ENCODE measurements at places on chromosomes 1 and 21.
A peak's percentile ranks its signal among the peaks of the same experiment; 100 is the strongest.

DNA sequence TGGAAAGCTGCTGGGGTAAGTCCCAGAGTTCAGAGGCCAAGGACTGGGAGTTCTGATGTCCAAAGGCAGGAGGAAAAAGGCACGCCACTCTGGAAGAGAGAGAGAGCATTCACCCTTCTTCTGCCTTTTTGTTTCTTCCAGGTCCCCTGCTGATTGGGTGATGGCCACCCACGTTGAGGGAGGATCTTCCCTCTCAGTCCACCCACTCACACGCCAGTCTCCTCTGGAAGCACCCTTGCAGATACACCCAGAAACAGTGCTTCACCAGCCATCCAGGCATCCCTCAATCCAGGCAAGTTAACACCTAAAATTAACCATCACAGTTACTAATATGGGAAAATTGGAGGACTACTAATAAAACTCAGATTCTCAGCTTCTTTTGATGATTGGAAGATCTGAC, 66.1 kb upstream of the PARP1 start:
- DNase-seq: no peak

DNA sequence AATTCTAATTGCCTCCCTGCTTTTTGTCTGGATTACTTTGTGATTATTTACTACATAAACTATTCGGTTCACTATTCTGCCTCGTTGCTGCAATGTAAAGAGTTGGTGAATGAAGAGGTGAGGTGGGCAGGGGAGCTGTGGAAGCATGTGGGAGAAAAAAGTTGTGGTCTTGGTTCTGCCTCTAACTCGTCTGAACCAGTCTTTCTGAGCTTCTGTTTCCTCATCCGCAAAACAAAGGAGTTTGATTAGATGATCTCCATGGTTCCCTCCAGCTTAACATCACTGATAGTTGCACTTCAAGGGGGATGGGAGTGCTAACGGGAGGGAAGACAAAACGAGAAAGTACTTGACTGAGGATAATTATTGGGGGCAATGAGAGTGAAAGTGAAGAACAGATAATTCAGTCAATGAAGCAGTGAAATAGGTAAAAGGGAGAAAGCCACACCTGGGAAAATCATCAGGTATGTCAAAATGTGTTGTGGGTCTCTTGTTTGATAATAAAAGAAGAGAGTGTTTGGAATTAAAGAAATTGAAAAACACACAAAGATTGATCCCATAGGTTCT, 26.2 kb upstream of the UHMK1 start:
- DNase-seq: no peak

DNA sequence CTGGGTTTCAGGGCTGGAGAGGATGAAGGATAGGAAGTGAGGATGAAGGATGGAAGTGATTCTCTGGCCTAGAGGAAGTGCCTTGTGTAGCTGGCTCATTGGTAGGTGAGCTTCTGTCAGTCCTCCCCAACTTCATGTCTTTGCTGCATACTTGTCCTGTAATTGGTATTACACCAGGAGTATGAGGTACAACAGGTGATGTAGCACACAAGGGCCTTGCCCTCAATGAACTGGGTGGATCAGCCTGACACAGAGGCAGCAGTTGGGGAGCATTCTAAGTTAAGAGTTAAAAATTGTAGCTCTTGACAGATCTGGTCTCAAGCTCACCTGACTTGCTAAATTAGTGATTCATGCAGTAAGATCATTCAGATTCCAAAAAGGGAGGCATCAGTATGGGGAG, 37.9 kb upstream of the CACNA1E start:
- DNase-seq: no peak

DNA sequence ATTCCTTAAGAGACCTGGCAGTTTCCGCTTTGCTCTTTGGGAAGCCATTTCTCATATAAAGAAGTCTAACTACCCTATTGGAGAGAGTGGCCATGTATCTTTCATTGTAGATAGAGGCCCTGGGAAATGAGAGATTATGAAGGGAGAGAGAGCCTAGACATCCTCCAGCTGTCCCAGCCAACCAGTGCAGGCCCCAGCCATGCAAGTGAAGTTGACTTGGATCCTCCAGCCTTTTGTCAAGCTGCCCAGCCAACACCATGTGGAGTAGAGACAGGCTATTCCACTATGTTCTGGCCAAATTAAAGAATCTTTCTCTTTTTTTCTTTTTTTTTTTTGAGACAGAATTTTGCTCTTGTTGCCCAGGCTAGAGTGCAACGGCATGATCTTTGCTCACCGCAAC, 7.1 kb upstream of the ANP32E start:
- no peak for DNase-seq

DNA sequence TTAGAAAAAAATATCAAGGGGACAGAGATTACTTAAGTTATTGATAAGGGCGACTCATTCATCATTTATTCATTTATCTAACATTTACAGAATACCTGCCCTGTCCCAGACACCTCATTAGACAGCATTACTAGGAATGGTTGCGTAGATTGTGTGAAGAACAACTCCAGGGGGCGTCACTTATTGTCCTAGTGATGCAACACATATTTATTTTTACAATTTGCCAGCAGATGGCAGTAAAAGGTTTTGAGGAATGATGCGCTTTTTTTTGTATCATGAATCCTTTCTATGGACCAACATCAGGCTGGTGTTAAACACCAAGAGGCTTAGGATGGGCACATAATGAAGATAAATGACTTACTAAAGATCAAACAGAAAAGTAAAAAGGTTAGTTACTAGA, 5.5 kb downstream of the NCAM2 start:
- no peak for DNase-seq

DNA sequence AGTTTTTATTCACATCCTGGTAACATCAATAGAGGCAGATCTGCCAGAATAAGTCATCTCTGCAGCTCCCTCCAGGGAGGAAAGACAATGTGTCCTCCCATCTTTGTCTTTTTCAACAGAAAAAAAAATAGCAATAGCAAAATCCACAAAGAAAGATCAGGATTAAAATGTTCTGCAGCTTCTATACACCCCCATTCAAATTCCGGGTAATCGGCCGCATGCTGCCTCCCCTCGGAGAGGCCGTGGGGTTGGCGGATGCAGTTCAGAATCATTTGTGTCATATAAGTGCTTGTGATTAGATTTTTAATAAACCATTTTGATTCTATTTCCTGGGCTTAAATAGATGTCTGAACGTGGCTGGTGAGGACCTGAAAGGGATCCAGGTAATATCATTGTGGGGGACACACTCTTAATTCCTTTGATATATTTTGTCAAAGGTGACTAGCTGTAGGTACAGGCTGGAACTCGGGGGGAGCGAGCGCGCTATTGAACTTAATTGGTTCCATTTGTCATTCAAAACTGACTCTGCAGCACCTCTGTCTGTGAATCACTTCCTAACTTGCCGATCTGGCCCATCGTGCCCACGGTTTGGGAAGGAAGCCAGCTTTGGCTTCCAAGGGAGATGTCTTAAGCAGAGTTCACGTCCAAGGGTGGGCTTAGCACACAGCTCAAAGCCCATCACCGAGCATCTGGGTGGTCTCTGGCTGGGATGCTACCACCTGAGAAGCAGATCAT, 85.6 kb upstream of the ARHGEF16 start:
- DNase-seq: no peak

- no peak for DNase-seq
Measured at GRCh38 chr1:233714631-233715217, 100.8 kb downstream of the KCNK1 start.

- DNase-seq: no peak
Measured at GRCh38 chr1:184388971-184389370, 2.1 kb downstream of the C1orf21 start.

- peak; percentile 75 for DNase-seq
Measured at GRCh38 chr21:45970674-45971615, 10.6 kb upstream of the COL6A1 start.

DNA sequence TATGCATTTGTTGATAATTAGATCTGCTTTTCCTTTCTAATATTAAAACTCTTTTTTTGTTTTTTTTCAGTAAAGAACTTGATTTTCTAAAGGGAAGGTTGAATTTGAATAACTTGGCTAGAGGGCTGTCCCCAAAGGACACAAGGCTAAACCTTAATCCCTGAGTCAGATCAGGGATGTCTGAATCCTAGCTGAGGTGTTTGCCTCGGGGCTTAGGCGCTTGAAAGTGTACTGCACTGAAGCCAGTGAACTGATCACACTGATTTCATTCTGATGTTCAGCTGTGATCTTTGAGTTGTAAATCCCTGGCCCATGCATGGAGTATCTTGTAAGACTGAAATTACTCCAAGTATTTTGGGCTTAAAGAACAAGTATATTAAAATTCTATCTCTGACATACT, 42.8 kb downstream of the MTR start:
- no peak for DNase-seq

GRCh38 chr1:17768651-17769241, 13.6 kb downstream of the ACTL8 start:
- no peak for DNase-seq

GRCh38 chr21:46033410-46034400, 52.1 kb downstream of the COL6A1 start:
- DNase-seq: no peak

DNA sequence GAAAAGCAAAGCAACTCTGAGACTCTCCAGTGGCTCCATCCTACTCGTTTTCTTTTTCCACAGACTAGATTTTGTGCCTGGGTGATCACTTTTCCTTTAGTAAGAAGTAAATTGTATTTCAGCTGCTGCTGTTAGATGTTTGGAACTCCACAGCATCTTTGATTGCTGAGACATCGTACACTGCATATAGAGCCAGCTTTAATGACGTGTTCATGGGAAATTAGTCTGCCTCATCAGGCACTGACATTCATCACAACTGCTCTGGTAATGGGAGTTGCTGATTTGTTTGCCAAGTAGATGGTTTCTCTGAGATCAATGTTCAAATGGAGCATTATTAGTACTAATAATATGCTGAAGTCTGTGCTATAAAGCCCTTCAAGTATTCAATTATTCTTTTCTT, 573.8 kb upstream of the NR5A2 start:
- DNase-seq: no peak

GRCh38 chr1:200912737-200913407, 18.2 kb downstream of the INAVA start:
- DNase-seq: no peak

GRCh38 chr1:177571485-177572076, 398.3 kb downstream of the SEC16B start:
- no peak for DNase-seq

DNA sequence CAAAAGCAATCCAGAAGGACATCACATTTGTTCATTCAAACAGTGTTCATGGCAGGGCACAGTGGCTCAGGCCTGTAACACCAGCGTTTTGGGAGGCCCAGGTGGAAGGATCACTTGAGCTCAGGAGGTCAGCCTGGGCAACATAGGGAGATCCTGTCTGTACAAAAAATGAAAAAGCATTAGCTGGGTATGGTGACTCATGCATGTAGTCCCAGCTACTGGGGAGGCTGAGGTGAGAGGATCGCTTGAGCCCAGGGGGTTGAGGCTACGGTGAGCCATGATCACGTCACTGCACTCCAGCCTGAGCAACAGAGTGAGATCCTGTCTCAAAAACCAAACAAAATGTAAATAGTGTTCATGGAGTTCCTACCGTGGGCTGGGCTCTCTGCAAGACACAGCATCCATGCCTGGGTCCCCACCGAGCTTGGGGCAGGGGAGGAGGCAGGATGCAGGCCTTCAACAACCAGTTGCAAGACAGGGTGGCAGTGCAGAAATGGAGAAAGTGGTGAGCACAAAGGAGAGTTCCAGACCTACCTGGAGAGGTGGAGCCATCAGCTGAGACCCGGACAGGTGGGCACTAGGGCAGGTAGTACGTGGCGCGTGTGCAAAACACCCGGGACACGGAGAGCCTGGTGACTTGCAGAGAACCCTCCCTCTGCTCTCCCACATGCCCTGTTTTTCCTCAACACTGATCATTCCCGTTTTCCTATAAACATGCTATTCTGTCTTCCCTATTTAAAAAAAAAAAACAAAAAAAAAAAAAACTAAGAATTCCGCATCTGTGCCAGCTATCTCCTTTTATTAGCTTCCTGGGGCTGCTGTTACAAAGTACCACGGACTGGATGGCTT, 138.9 kb downstream of the TOMM20 start:
- no peak for DNase-seq

- no peak for DNase-seq
Measured at GRCh38 chr1:113178522-113178921, 105.5 kb downstream of the LRIG2 start.

- no peak for DNase-seq
Measured at GRCh38 chr1:89581859-89582258, 51.1 kb upstream of the LRRC8C start.

DNA sequence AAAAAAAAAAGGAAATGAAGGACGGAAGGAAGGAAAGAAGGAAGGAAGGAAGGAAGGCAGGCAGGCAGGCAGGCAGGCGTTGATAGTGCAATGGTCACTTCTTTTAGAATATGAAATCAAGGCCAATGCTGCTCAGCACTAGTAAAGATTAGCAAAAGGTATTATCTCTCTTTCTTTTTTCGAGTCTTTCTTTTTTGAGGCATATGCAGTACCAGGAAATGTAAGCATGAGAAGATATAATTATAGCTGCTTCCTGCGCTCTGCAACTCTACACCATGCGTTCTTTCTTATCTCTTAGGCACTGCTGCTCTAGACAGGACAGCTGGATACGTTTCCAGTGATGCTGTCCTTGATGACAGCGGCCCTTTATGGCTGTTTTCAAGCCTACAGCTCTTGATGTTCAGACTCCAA, 1512.5 kb upstream of the B3GALT2 start:
- no peak for DNase-seq

- DNase-seq: no peak
Measured at GRCh38 chr21:40067751-40068150, 200.5 kb downstream of the PCP4 start.

GRCh38 chr1:179025975-179026812, 500 bp downstream of the FAM20B start:
- DNase-seq: peak; percentile 83

GRCh38 chr1:66352792-66353191, 181.2 kb upstream of the SGIP1 start:
- no peak for DNase-seq

DNA sequence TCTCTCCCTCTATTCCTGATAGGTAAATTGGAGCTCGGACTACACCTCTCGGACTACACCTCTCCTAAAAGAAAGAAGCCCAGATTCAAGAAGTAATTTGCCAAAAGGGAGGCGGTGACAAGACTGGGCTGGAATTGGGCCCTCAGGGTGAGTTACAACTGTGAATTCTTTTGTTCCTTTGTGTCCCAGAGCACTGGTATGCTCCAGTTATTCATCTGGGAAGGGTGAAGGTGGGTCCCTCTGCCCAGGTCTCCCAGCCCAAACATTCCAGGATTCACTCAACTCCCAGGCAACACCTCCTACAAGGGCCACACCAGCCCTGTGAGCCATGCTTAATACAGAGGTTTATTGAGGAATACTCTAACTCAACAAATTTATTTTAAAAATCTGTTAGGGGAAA, 69.2 kb downstream of the LMX1A start:
- no peak for DNase-seq

DNA sequence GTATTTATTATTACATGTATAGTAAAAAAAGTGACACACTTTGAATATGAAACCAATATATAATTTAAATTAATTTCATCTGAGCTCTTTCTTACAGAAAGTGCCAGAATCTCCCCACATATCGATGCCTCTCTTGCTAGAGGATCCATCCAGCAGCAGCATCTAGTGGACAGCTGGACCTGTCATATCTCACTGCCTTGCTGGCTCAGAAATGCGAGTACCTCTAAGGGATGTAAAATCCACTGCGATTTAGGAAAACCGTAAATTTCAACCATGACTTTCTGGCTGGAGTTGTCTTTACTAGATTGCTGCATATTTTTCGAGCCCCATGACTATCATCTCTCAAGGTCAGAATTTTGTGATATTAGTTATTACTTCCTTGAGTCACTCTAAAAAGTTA, 333.8 kb downstream of the NEGR1 start:
- DNase-seq: no peak

GRCh38 chr1:156592910-156593660, 1.5 kb downstream of the NAXE start:
- no peak for DNase-seq

- no peak for DNase-seq
Measured at GRCh38 chr1:33763406-33763805, 100.5 kb upstream of the HMGB4 start.

GRCh38 chr1:226061841-226062557, 517 bp upstream of the H3-3A start:
- DNase-seq: no peak

All from GM13977 (cell line).